ENCODE measurements at places on chromosomes 5 and 9.

- DNase-seq, result no peak
Observed at GRCh38 chr9:107405511-107405910, 84.1 kb downstream of the KLF4 start.

- DNase-seq, result no peak
Observed at GRCh38 chr5:146726020-146726419, 152.5 kb downstream of the PPP2R2B start.

DNA sequence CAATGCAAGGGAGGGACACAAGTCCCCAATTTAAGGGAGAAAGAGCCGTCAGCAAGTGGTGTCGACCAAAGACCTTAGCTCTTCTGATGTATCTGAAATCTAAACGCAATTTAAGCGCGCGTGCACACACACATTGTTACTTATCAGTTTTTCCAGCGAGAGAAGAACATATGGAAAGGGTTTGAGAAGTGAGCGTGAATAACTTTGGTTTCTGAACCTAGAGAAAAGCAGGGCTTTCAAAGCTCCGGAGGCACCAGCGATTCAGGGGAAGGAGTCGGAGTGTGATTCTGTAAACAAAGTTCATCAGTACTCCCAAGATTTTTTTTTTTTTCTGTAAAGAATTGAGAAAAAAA is 191.8 kb downstream of the MEF2C start:
- DNase-seq, result no peak

DNA sequence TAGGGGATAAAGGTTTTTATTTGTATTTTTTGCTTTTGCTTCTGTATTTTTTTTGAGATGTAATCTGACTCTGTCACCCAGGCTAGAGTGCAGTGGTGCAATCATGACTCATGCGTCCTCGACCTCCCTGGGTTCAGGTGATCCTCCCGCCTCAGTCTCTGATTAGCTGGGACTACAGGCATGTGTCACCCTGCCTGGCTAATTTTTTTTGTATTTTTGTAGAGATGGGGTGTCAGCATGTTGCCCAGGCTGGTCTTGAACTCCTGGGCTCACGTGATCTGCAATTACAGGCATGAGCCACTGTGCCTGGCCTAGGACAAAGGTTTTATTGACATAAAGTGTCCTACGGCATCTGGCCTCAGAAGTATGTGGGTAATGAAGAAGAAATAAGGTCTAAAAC is 297.1 kb upstream of the C9orf72 start:
- no peak for DNase-seq

GRCh38 chr9:110922145-110922544 is 116.1 kb downstream of the LPAR1 start:
- DNase-seq, result no peak

DNA sequence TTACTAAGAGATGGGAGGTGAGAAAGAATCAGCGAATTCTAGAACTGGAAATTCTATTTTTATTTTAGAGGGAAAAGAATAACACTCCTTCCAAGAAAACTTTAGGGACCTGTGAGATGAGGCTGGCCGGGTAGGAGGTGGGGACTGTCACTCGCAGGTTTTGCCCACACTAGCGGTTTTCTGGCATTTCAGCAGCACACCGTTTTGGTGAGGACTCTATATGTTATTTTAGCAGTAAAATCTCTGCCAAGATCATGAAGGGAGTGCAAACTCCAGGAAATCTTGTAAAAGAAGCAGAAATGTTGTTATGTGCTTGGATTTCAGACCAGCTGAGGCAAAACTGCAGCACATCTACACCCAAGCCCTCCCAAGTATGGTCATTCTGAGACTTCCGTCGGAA is 470.6 kb downstream of the PSAT1 start:
- DNase-seq, result no peak

DNA sequence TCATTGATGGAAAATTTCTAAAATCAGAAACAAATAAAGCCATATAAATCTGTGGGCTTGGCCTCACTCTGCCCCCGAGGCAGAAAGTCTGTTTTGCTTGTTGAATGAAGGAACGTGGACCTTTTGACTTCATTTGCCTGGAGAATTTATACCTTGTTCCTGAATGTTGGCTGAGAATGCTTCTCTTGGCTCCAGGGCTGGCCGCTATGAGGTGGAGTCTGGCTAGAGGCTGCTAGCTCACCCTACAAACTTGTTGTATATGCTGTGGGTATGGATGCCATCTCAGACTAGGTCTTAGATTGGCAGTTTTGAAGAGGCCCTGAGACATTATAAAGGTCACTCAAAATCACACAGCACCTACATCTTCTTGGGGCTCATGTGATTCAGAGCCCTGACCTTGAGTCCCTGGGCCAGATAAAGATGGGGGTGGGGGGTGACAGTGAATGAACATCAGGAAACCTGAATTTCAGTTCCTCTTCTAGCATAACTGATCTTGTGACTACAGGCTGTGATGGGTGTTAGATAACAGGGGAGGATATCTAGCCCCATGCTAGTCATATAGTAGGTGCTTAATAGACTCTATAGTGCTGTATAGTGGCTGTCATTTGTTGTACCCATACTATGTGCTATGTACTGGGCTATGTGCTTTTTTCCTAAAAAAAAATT is 2.8 kb downstream of the GM2A start:
- DNase-seq, result no peak

- DNase-seq, result no peak
Observed at GRCh38 chr9:133113163-133113948, 7.7 kb downstream of the RALGDS start.

- DNase-seq, result no peak
Observed at GRCh38 chr5:113379936-113380806, 54.6 kb downstream of the TSSK1B start.

- DNase-seq, result no peak
Observed at GRCh38 chr5:134634227-134634626, 1.6 kb upstream of the SAR1B start.

GRCh38 chr5:96692441-96692840 is 30.3 kb downstream of the CAST start:
- no peak for DNase-seq
